ENCODE measurements at places on chromosomes 1 and 21. TPM values are rescaled to one million over a fixed set of nuclear protein-coding genes. Genes with fewer than 3 reads are reported as not detected.
A peak's percentile ranks its signal among the peaks of the same experiment; 100 is the strongest.

DNA sequence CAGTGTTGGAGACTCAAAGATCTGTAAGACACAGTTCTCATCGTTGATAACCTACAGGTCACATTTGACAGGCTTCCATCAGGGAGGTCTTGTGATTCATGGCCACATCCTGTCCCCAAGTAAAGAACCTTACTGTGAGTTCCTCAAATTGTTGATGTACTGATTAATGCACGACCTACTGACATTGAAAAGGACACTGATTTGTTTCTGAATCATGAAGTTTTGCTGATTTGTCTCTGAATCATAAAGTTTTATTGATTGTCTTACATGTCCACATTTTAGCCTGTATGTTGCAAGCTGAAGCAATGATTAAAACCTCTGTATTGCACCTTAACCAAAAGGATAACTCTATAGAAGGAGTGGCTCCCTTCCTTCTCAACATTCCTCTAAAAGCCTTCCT is 476.3 kb upstream of the RUNX1 start:
- peak; percentile 22 for DNase-seq

DNA sequence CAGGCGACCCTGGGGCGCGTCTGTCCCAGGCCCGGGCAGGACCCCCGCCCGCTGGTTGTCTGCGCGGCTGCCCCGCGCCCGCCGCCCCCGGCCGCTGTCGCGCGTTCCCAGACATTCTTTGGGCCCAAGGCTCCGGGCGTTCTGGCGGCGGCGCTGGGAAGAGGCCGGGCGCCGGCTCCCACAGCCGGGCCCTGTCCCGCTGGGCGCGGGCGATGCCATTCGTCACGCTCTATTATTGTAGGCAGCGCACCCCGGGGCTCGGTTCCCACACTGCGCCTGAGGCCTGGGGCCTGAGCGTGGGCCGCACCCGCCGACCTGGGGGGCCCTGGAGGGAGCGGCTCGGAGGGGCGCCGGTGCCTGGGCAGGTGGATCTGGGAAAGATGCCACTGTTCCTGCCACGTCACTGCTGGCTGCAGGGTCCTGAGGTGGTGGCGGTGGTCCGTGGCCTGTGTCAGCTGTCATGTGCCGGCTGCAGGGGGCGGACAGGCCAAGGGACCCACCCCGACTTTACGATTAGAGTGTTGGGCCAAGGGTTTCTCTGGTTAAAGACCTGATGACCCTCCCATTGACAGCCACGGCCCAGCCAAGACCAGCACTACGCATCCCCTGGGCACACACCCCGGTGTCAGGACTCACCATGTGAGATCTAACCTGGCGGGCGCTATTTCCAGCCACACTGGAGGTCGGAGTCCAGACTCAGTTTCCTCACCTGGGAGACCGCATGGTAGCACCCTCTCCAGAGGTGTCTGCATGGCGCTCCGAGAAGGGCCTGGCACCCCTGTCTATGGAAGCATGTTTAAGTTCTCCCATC is 55.1 kb upstream of the ADARB1 start:
- no peak for DNase-seq

GRCh38 chr1:116997066-116997465 is 4.5 kb upstream of the CD101 start:
- DNase-seq = peak; percentile 41

DNA sequence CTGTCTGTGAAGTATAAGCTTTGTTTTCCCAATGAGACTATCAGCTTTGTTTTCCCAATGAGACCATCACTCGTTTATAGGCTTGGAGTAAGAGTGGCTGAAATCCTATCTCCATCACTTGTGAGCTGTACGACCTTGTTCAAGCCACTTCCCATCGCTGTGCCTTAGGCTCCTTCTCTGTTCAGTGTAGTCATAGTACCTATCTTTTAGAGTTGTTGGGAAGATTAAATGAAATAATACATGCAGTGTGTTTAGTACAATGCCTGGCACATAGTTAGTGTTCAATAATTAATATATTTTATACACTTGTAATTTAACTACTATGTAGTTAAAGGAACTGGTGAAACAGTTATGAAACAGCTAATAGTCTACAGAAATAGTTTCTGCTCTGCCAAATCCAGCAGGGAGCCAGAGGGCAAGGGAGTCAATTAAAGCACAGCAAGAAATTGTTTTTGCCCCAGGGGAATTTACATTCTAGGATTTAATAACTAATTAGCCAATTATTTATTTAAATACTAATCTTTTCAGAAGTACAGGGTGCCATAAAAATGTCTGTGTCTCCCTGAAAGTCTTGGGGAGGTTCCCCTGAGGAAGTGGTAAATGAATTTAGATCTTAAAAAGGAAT is 139.3 kb upstream of the HMCN1 start:
- DNase-seq = no peak

GRCh38 chr1:112536561-112536960 is 27.8 kb downstream of the WNT2B start:
- DNase-seq = no peak

DNA sequence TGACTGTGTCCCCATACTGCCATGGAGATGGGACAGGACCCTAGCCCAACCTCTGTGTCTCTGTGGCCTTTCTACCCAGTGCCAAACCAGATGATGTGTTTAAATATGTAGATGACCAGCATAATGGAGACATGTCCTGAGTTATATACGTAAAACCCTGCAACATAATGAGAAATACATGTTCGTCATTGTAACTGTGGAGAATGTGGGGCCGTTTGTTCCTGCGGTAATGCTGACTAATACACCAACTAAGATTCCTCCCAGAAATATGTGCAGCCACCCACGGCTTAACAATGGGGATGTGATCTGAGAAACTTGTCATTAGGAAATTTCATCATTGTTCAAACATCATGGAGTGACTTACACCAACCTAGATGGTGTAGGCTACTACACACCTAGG is 71.7 kb upstream of the SIM2 start:
- DNase-seq = no peak

DNA sequence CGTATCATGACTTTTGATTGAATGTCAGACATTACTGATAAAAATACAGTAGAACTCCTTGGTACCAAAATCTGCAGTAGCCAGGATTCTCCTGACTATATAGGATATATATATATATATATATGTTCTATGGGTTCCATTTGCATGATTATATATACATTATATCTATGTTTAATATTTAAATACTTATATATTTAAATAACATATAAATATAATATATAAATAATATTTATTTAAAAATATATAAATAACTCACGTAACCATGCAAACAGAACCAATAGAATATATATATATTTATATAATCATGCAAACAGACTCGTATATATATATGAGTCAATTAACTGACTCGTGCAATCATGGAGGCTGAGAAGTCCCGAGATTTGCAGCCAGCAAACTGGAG is 278.8 kb upstream of the PLXNA2 start:
- DNase-seq = no peak

DNA sequence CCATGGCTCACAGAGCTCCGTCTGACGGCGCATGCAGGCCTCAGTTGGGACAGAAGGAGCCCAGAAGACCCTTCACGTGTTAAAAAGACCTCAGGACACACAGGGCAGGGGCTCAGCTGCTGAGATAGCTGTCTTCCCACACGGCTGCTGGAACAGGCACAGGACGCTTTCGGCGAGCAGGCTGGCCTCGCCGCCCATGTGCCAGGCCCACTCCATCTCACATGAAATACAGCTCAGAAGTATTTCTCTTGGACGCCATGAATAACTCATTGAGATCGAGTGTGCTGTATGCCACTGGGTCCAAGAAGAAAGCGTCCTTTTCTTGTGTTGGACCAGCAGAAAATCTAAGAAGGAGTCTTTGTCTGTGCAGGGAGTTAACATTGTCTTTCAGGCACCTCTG is 69.6 kb downstream of the SIM2 start:
- no peak for DNase-seq

- no peak for DNase-seq
Measured at GRCh38 chr1:201566933-201567801, 28.2 kb downstream of the NAV1 start.

GRCh38 chr1:214123061-214123784 is 135.4 kb downstream of the PROX1 start:
- peak; percentile 86 for DNase-seq

DNA sequence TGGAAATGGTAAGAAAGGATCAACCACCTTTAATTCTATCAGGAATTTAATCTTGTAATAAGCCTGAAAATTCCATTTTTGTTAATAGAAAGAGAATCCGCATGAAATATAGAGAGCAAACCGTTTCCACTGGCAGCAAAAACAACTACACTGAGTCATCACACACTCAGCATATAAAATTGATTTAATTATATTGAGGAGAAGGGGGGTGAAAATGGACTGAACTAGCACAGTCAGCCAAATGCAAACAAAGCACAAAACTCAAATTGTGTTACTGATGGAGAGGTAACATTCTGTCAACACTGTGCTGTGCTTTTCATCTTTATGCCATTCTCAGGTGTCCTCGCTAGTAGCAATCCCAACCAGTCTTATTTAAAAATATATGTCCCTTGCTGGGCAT is 1583.9 kb downstream of the MRPL39 start:
- no peak for DNase-seq

DNA sequence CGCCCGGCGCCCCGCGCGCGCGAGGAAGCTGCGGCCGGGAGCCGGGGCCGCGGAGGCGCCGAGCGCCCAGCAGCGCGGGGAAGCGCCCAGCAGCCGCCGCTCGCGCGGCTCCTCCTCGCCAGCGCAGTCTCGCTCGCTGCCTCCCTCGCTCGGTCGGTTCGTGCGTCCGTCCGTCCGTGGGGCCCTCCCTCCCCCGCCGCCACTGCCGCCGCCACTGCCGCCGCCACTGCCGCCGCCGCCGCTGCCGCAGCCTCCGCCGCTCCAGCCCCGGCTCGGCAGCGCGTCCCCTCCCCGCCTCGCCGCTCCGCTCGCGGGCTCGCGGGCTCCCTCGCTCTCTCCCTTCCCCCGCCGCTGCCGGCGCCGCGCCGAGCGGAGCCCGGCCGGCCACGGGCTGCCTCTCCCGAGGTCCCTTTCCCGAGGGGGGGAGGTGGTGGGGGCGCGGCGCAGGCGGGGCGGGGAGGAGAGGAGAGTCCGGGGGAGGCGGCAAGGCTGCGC is at the start of gene KCND3:
Gene KCND3, minus strand, starts transcription at position 138 of the 495 bp plus-strand sequence.
- no peak for DNase-seq

ETS2 gene
- total RNA-seq = 20.9 TPM

KIF17 gene
- 24.0 TPM for total RNA-seq
